T-helper 17 cell (primary cell): ENCODE measurements at places on chromosomes 13 and 19. TPM values are rescaled to one million over a fixed set of nuclear protein-coding genes. Genes with fewer than 3 reads are reported as not detected.

GRCh38 chr13:43988302-43988701, 108.6 kb downstream of the LACC1 start:
- no peak for DNase-seq

- no peak for DNase-seq
These were observed 142.0 kb downstream of the DLEU7 start for GRCh38 chr13:50701469-50701868.

- no peak for DNase-seq
These were observed 14.7 kb downstream of the CDX2 start for GRCh38 chr13:27954406-27954851.

DNA sequence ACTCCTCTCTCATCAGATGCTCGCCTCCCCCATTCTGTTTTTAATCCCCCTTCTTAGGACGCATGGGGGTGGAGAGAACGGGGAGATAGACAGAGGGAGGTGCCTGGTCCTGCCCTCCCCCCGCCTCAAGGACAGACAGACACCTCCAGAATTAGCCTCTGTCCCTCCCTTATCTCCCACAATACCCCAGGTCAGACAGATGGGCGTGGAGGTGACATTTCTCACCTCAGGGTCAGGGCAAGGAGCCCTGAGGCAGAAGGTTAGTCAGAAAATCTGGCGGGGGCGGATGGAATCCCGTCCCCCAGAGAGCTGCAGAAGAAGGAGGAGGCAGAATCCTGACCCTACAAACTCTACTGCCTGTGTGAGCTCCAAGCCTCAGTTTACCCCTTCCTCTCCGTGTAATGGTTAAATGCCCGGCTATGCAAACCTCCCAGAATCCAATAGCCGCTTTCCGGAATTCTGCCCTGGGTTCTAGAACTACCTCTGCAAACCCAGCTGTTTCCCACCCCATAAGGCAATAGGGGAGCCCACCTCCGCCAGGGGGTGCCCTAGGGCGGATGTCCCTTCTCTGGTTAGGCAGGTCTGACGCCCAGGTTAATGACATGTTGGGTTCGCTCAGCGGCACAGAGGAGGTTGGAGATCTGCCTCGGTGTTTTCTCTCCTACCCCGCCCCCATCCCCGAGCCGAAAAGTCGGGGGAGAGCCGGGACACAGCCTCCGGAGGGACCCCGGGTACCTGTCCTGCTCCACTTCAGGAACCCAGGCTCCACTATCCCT, 900 bp downstream of the PPP1R13L start:
- DNase-seq: no peak

The CYP4F12 gene
- 5.2 TPM for total RNA-seq

The CLC gene
- total RNA-seq: 8.2 TPM

DNA sequence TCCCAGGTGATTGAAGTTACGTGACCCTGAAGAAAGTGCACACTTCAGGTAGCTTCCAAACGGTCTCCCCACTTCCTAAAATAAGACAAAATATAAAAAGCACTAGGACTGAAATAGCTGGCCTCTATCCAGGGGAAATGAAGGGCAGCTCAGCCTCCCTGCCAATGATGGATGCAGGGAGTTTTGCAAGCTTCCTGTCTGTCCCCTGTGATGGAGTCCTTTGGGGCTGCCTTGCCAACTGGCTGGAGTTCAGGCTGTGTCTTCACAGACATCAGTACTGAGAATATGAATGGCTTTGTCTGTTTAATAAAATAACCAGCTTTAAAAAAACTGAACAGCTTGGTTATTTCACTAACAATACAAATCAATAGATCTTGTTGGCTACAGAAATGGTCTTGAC, 101.4 kb upstream of the GPR12 start:
- DNase-seq: no peak

The VAV1 gene
- 92.0 TPM for total RNA-seq

- DNase-seq: no peak
These were observed 912 bp downstream of the GRK1 start for GRCh38 chr13:113667771-113668490.

DNA sequence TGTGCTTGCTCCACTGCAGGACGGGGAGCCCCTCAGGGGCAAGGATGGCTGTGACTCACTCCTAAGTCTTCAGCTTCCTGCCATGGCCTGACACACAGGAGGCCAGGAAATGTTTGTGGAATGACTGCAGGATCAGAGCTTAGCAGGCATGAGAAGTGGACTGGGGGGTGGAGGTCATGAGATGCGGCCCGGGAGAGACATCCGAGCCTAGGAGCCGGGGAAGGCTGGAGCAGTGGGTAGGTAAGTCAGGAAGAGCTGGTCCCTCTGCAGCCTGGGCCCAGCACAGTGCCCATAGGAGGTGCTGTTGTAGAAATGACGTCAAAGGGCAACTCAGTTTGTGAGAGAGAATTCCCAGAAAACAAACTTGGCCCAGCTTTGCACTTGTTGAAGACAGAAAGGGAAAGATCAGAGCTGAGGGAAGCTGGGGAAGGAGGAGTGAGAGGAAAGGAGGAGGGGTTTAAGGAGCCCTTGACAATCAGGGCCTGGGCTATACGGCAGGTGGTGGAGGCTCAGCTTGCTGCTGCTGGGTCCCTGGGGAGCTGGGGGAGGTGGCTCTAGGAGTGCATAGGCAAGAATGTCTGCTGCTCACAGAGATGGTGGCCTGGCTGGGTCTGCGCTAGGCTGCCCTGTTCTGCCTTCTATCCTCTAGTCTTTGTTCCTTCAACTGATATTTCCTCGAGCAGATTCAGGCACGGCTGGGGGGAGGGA, 18.5 kb downstream of the POU2F2 start:
- DNase-seq: no peak

- DNase-seq: no peak
These were observed 5.6 kb downstream of the ATP8A2 start for GRCh38 chr13:25377244-25377962.

The PNMA8B gene
- 0.18 TPM for total RNA-seq
